NCI-H1105 treated with DMSO at 0.1 percent for 48 hours (cell line): ENCODE measurements at places on chromosomes 3 and 15.

DNA sequence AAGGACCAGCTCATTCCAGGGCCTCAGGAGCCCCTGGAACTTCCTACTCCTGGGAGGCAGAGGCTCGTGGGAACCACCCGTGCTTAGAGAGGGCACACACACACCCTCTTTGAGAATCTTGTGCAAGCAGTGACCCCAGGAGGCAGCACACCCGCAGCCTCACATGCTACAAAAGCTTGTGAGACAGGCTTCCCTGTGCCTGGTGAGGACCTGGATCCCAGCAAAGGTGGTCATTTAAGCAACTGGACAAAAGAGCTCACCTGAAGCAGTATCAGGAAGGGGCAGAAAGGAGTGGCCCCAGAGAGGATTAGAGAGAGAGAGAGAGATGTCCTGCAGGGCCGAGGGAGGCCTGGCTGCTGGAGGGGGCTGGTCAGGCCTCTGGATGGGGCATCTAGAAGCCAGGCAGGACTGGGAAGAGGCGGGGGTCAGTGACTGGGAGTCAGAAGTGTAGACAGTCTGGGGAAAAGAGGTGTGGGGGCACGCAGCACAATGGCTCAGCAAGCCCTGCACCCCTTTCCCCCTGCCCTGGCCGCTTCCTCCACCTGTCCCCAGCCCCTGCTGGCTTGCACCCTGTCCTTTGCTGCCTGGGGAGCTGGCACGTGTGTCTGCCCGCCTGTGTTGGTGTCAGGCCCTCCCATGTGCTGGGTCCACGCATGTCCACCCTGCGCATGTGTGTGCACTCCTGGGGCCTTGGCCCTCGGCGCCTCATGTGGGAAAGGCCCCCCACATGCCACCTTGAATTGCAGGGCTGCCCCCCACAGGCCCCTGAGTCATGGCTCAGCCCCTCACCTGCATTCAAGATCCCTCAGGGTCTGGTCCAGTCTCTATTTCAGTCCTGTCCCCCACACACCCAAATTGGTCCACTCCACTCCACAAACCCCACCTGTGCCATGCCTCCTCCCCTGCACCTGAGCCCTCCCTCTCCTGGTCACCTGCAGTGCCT, 36.9 kb downstream of the TSPAN3 start:
- no peak for DNase-seq

- no peak for DNase-seq
Observed at GRCh38 chr15:57323806-57324589, 52.3 kb upstream of the CGNL1 start.

GRCh38 chr3:11928381-11928780, 75.8 kb upstream of the SYN2 start:
- peak; percentile 18 for DNase-seq

DNA sequence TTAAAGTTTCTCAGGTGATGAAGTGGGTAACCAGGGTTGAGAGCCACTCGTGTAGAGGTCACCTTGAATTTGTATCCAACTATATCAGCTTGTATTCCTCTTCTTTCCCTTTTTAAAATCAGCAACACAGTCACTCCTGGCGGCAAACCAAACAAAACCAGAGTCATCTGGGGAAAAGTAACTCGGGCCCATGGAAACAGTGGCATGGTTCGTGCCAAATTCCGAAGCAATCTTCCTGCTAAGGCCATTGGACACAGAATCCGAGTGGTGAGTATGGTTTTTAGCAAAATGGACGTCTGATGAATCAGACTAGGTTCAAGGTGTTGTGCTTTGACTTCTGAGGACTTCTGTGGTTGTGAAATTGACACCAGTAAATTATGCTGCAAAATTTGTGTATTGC, 3.9 kb downstream of the RPL35A start:
- no peak for DNase-seq

DNA sequence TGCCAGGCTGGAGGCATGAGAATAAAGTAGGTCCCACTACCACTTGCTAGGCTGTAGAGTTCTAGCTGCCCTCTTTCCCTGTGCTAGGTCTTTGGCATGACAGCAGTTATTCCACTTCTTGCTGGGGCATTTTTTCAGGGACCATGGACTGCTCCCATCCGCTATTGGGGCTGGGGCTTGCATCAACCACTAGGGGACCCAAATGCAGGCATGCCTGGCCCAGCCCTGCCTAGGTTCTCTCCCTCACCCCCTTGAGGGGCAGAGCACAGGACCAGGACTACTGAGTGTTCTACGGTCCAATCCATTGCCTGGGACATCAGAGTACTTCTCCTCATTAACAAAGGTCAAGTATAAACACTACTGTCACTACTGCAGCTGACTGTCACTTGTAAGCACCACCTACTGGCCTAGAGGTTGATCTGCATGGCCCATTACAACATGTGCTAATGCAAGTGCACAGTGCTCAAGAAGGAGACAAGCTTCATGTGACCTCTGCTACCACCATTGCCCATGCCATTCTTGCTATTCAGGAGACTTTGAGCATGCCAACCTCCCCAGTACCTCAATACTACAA, 270.5 kb downstream of the MBNL1 start:
- no peak for DNase-seq

DNA sequence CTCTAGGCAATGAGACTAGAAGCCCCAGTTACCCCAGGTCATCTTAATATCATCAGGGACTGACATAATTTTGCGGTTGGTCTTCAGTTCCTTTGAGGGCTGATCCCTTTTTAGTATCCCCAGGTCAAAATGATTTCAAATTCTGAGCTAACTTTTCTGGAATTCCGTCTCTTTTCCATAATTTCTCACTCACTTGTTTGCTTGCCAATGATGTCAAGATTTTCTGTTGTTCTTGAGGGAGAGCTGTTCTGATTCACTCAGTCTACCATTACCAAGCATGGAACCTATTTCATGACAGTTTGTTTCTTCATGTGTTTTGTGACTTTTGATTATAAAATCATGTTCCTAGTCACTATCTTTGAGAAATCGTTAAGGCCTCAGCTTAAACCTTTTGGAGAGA, 190.5 kb upstream of the LYSMD4 start:
- DNase-seq = no peak

DNA sequence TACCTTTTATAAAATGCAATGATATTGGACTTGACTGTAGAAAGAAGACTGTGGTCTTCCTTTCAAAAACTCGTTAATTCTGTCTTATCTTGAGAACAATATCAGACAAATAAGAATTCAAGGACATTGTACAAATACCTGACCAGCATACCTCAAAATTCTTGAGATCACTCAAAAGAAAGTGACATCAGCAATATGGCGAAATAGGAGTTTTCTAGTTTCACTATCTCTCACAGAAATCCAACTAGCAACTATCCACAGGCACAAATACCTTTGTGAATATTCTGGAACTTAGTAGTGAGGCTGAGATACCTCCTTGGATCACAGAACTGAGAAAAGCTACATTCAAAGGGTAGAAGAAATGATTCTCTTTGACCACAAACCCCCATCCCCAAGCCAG, 419.7 kb downstream of the ZNF385D start:
- DNase-seq = no peak

DNA sequence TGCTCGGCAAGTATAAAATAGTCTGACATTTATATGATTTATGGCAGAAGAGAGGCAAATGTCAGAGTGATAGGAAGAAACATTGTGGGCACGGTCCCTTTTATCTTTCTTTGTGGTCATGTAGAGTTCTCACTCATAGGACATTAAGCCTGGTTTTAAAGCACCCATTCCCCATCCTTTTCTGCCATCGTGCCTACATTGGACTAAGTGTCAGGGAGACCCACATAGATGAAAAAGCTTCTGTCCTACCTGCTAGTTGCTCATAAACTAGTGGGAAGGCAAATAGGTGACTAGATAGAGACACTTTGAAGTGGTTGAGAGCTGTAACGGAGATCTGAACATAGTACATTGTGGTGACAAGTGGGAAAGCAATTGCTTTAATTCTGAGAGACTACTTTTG, 155.7 kb downstream of the B3GALNT1 start:
- no peak for DNase-seq

DNA sequence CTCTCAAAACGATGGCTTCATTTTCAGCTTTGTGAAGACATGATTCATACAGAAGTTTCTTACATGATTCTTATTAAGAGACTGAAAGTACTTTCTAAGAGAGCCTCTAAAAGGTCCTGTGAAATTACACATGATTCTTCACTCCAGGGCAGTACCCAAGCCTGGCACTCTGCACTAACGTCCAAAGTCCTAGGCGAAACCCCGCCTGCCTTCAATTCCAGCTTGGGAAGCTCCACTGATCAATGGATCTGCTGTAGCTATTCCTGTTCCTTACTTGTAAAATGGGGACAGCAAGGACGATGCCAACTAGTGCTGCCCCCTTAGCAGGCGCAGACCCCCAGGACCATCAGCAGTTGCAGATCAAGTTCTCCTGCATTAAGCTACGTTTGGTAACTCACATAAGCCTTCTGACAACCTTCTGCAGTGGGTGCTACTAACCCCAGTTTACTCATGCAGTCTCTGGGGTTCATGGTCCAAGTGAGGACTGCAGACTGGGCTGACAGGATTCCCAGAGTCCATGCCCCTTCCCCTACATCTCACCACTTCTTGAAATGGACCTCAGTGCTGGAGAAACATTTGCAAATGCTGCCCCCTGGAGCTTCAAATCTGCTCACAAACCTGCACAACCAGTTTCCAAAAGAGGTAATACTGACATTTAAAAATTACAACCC, 10.6 kb downstream of the CHCHD4 start:
- no peak for DNase-seq

DNA sequence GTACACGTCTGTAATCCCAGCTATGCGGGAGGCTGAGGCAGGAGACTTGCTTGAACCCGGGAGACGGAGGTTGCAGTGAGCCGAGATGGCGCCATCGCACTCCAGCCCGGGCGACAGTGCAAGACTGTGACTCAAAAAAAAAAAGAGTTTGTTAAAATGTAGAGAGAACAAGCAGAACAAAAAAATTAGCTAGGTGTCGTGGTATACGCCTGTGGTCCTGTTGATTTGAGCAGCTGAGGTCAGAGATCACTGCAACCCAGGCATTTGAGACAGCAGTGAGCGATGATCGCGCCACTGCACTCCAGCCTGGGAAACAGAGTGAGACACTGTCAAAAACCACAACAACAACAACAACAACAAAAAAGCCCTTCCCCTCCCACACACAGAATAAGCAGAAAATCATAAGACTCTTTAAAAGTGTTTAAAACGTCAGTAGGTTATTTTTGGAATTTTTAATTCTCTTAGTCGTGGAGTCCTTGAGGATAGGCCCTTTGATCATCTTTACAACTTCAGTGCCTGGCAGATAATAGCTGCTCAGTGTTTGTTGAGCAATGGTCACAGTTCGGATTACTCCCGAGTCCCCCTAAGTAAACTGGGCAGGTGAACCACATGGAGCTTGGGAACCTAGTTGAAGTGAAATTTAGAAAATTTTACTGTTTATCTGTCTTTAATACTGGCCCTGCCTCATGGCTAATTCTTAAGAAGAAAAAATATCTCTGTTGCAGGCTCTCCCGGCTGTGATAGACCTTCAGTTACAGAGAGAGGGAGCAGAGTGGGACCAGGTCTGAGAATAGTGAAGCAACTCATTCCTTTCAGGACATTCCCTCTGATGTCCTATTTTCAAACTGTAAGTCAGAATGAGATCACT, 6.2 kb downstream of the NIPA2 start:
- no peak for DNase-seq

DNA sequence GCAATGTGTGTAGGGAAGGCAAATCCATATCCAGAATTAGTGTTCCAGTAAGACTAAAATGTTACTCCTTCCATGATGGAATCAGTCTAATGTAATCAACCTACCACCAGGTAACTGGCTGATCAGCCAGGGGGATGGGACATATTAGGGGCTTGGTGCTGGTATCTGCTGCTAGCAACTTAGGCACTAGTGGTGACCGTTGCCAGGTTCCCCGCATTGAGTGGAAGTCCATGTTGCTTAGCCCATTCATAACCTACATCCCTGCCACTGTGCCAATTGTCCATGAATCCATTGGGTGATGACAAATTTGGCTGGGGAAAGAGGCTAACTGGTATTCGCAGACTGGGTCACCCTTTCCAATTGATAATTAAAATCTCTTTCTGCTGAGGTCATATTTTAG, 212.2 kb upstream of the ROBO1 start:
- no peak for DNase-seq

- DNase-seq = no peak
Observed at GRCh38 chr15:77688266-77688665, 55.6 kb upstream of the LINGO1 start.

- DNase-seq = no peak
Observed at GRCh38 chr3:13414040-13414729, 5.9 kb downstream of the NUP210 start.

GRCh38 chr15:44801364-44801763, 65.0 kb downstream of the TRIM69 start:
- DNase-seq = no peak

DNA sequence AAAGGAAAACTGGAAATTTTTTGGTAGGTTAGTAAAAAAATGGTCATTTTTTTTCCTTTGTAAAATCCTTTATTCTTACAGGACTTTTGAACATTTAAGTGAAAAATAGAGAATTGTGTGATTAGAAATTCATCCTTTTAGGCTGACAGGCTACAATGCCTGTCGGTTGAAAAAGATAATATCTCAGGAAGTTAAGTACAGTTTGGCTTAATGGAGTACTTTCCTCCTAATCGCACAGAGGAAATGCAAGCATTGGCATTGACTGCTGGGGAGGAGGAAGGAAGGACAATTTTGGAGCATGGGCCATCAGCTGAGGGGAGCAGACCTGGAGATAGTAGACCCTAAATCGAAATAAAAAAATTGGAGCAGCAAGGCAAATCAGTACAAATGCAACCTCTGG, 135.1 kb upstream of the ICE2 start:
- DNase-seq = no peak

DNA sequence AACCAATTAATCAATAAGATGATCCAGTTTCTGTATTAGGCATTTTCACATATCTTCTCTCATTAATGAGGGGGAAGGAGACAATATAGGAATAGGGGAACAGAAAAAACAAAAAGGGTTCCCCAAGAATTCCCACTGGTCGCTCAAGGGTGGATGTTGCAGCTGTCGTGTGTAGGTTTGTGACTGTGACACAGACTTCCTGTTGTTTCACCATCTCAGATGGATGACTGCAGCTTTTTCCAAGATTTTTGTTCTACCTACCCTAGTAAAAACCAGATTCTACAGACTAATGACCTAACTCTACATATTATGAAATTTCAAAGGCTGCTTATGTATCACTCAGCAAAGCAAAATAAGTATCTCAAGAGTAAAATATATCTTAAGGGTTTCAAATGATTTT, 73.7 kb upstream of the MB21D2 start:
- DNase-seq = no peak

- no peak for DNase-seq
Observed at GRCh38 chr3:187875863-187876262, 130.6 kb upstream of the BCL6 start.
